Activated CD4-positive, alpha-beta T cell treated with anti-CD3 and anti-CD28 coated beads for 36 hours (primary cell): ENCODE measurements at places on chromosomes 2 and 18. TPM values are rescaled to one million over a fixed set of nuclear protein-coding genes. Genes with fewer than 3 reads are reported as not detected.

GRCh38 chr2:225171350-225171749, 129.1 kb upstream of the DOCK10 start:
- no peak for DNase-seq

GRCh38 chr2:185202945-185203528, 535.6 kb upstream of the FSIP2 start:
- no peak for DNase-seq

- DNase-seq: no peak
Measured at GRCh38 chr2:229650901-229651300, 63.5 kb downstream of the DNER start.

GRCh38 chr2:133248264-133248663, 320.0 kb downstream of the NCKAP5 start:
- DNase-seq: no peak

DNA sequence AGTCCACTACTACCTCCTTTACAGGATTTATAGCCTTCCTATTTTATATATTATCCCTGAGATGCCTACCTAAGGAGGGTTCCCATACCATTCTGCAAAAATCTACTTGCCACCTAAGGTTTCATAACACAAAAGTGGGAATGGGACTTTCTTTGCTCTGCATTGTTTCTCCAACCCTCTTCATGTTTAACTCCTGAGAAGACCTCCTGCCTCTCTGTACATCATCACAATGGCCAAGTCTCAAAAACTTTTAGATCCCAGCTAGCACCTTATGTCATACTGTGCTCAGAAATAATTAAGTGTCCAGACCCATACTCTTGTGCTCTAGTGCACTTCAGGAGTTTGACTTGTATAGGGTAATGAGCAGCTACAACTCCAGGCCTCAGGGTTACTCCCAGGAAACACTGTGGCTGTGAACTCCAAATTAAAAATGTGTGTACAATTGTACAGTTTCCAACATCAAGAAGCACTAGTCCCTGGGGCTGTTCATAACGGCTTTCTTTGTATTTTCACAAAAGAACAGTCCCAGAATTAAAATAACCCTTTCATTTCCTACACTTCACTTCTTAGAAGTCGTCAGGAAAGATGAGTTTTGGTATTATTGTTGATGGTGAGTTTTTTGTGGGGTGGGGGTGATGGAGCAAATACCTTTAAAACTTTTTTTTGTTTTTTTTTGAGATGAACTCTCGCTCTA, 39.4 kb downstream of the METAP1D start:
- no peak for DNase-seq

DNA sequence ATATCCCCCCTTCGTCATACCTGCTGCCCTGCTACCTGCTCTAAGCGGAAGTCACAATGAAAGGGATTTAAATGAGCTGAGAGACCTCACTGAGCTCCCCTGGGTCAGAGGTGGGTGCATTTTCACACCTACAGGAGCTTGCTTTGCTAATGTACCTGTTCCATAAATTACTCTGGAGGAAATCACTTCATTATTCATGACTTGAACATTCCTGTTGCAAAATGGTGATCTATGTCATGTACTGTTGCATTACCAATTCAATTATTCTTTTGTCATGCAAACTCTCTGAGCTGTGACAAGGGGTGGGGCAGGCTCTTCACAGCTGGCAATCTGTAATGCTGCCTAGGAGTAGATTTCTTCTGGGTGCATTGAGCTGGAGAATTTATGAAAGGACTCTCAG, 761.3 kb downstream of the TSN start:
- no peak for DNase-seq

- no peak for DNase-seq
Measured at GRCh38 chr2:56299171-56299691, 115.4 kb downstream of the CCDC85A start.

DNA sequence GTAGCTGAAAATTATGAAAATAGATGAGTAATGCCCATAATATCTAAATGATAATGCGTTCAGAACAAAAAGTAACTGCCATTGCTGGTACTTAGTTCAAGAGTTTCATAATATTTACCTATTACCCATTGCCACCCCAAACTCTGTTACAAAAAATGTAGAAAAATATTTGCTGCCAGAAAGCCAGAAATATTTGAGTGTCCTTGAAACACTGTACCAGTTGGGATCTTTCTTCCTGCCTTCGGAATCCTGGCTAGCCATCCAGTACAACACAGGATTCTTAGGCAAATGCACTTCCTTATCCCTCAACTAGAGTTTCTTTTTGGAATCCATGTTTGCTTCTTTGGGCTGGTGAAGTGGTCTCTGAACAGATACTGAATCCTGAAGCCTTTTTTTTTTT, 207.1 kb downstream of the MCFD2 start:
- DNase-seq: no peak

DNA sequence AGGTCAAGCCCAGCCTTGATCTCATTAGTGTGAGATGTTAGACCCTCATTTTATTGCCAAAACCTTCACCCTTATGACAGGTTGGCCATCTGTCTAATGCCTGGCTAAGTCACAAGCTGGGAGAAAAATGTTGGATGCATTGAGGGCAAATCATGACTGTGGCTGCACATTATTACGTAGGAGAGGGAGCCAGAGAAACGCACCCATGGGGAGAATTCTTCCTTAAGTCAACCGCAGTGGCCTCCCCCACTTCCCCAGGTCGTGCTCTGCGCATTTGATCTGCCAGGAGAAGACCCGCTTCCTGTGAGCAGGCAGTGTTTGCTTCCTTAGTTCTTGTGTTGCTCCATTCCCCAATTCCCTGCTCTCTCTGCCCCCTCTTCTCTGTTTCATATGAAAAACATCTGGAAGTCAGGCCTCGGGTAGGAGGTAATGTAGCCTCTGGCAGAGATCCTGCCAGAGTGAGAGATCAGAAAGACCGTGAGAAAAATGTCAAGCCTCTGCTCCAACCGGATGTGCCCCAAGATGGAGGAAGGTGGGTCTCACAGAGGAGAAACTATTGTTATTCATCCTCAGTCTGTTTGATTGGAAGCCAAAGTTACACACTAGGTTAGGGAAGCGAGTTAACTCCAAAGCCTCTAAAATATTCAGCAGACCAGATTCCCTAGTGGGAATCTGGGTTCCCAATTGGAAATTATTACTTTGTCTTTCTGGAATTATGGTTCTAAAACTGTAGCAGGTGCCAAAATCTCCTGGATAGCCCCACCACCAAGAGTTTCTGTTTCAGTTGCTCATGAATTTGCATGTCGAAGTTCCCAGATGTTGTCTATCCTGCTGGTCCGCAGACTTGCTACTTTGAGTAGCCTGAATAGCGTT, 144.3 kb upstream of the PELI1 start:
- no peak for DNase-seq

GRCh38 chr2:12978066-12978835, 261.5 kb downstream of the TRIB2 start:
- DNase-seq: no peak

- DNase-seq: no peak
Measured at GRCh38 chr18:57230861-57231585, 84.1 kb downstream of the BOD1L2 start.

DNA sequence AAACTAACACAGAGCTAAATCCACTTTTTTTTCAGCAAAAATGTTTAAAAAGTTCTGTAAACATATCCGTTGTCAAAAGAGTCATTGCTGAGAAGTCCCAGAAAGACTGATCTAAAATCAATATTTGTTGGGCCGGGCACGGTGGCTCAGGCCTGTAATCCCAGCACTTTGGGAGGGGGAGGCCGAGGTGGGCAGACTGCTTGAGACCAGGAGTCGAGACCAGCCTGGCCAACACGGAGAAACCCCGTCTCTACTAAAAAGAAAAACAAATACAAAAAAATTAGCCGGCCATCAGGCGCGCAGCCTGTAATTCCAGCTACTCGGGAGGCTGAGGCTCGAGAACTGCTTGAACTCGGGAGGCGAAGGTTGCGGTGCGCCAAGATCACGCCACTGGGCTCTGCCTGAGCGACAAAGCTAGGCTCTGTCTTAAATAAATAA, 1.4 kb downstream of the OLA1 start:
- DNase-seq: no peak

- no peak for DNase-seq
Measured at GRCh38 chr18:58900015-58900649, 35.5 kb downstream of the ZNF532 start.

- peak; percentile 61 for DNase-seq
Measured at GRCh38 chr2:129923265-129924091, 56.0 kb upstream of the RAB6C start.

DNA sequence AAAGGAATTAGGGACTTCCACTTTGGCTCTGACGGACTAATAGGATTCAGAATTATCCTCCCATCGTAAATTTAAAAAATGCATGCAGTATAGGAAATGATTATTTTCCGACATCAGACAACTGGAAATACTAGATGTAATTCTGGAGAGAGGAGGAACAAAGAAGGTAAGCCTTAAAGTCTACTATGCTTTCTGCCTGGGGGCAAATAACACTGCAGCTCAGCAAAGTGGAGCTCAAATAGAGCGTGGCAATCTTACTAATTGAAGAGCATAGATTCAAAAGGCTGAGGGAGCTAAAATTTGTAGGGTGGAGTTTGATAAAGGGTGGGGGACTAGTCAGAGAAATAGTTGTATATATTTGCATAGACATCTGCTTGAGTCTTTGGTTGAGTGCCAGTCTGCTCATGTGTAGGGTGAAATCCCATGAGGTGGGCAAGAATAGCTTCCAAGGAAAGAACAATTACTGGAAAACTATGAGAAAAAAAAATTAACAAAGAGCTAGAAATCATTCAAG, 23.8 kb downstream of the COPS8 start:
- no peak for DNase-seq

DNA sequence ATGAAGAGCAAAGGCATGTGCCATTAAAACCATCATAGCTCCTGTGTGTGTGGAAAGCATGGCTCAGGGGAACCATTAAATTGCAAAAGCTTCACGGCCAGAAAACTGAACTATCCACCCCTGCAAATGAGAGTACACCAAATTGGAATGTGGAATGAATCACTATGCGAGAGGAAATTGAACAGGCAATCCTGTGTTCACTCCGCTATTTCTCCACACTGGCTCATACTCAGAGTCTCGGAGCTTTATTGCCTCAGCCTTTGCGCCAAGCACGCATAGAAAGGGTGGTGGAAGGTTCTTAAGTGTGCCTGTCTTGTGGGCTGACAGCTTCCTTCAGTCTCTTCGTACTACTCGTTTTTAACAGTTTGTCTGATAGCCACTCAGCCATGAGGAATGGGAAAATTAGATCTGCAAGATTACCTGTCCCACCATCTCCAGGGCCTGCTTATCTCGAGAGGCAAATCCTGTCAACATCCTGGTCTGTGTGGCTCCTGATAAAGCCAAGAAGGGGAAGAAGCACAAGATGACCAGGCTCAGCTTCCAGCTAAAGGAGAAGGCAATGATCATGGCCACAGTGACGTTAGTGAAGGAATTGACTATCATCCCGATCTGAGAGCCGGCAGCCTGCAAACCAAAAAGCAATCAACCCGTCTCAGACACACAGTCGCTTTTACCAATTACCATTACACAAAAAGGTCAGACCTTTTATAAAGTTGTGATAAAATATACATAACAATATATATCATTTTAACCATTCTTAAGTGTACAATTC, 34.9 kb downstream of the G6PC2 start:
- no peak for DNase-seq

GRCh38 chr2:189018631-189019030, 44.5 kb downstream of the COL3A1 start:
- DNase-seq: no peak

DNA sequence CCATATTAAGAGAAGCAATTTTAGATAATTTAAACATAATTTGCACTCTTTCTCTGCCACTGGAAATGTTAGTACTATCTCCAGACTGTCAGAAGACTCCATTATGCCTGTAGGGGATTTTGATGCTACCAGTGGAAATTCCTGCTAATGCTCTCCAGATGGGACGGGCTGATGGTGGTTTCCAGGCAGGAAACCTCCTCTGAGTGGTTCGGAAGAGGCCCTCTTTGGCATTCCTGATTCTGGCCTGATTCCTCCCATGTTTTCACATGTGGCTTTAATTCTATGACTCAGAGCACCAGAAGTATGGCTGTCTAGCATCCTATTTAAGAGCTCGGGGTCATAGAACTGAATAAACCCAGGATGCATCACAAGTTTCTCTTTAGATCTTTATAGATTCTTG, 70.9 kb upstream of the ST6GAL2 start:
- no peak for DNase-seq

DNA sequence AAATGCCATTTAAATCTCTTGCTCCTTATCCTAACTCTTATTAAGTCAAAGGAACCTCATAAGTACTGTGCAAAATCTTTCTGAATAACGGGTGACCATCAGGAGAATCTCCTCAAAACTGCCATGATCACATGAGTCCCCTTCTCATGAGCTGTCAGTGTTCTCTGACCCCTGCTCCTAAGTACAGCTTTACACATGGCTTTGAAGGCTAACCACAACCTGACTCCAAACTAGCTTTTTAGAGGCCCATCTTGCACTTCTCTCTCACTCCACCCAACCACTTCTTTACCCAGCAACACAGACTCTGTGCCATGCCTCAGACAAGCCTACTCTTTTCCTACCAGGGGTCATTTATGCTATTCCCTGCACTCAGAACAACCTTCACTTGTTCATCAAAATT, 253.8 kb downstream of the GPD2 start:
- no peak for DNase-seq

GRCh38 chr2:161147856-161148255, 12.4 kb upstream of the TANK start:
- no peak for DNase-seq

GRCh38 chr2:106163948-106164545, 30.1 kb downstream of the UXS1 start:
- DNase-seq: no peak

GRCh38 chr2:46718784-46719183, 196.8 kb downstream of the MCFD2 start:
- no peak for DNase-seq

DNA sequence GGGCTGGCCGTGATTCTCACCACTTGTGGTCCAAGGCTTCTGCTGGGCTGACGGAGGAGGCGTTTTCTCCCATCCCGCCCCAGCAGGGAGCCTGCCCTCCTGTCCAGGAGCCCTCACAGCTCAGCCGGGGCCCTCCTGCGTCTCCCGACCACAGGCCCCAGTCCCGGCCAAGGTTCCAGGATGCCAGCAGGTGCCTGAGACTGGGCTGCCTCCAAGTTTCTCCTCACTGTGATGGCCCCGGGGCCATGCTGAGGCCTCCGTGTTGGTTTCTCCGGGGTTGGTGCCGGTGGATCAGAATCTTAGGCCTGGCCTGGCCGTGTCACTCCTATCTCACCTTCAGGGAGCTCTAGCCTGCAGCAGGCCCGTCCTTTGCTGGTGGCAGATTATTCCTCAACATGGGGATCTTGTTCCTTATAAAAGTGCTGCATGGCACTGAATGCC, 5.9 kb downstream of the KCNG2 start:
- DNase-seq: no peak

GRCh38 chr2:104889291-104889959, 35.5 kb downstream of the POU3F3 start:
- DNase-seq: no peak

GRCh38 chr2:201909348-201909747, 103.0 kb downstream of the CDK15 start:
- no peak for DNase-seq

The GPR45 gene
- total RNA-seq: not detected

The ABHD1 gene
- 0.65 TPM for total RNA-seq

The LRP2 gene
- 3.0 TPM for total RNA-seq

The IL36B gene
- total RNA-seq: not detected

The TWIST2 gene
- total RNA-seq: not detected

The ALPG gene
- total RNA-seq: not detected

The TAF1B gene
- 28.7 TPM for total RNA-seq
